ENCODE measurements at places on chromosomes 3 and 15. TPM values are rescaled to one million over a fixed set of nuclear protein-coding genes. Genes with fewer than 3 reads are reported as not detected.

DNA sequence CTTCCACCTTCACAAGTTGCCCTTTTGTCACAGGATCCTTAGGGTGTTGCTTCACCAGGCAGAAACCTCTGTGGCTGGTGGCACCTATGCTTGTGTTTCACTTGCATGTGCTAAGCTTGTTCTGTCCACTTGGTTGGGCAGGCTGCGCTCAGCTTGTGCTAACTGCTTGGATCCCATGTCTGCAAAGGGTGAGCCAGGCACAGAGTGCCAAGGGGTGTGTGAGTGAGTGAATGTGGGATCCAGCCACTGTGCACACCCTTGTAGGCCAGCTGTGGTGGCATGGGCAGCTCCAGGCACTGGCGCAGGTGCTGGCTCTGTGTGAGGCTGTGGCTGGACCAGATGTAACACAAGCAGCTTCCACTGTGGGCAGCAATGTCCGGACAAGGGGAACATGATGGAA is 728.7 kb upstream of the ROBO1 start:
- DNase-seq, result no peak

DNA sequence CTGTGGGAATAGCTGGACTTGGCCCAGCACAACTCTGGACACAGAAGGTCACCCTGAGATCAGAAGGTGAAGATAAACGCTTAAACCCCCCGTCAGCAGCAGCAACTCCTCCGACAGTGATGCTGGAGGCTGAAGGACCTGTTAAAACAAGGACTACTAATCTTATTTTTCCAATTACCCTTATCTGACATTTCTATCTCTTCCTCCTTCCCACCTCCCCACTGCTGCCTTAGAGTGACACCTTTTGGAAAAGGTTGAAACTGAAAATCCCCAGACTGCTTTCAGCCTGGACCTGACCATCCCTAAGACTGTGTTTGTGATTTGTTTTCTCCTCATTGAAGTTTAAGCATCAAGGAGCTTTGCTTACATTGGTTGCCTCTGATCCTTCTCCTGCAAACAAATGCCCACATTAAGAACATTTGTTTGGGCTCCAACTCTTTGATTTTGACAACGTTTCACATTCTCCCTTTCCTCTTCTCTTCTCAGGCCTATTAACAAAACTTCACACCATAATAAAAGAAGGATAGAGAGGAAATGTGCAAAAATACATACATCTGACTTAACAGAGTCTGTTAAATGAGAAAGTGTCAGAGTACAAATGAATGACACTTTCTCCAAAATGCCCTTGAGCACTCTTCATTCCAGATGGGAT is 410.6 kb upstream of the WNT5A start:
- no peak for DNase-seq

DNA sequence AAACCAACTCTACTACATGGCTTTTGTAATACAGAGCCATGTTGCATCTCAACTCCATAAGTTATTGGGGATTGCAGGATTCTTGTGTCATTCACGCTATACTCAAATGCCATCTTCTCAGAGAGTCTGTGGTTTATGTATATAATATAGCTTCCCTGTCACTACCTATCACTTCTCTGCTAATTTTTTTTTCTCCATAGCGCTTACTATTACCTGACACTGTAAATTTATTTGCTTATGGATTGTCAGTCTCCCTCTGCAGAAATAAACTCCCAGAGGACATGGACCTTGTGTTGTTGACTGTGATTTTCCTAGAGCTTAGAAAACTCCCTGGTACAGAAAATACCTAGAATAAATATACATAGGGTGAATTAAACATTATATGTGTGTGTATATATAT is 990.5 kb downstream of the TBL1XR1 start:
- DNase-seq, result no peak

- DNase-seq, result no peak
Measured at GRCh38 chr15:92343924-92344643, 49.6 kb upstream of the ST8SIA2 start.

- no peak for DNase-seq
Measured at GRCh38 chr3:123094516-123095313, 27.9 kb downstream of the PDIA5 start.

The SIDT1 gene
- total RNA-seq, result not detected

The COL6A6 gene
- total RNA-seq, result 18.6 TPM
